Activated CD4-positive, alpha-beta memory T cell treated with anti-CD3 and anti-CD28 coated beads for 36 hours (primary cell): ENCODE measurements at places on chromosomes 3 and 15.

DNA sequence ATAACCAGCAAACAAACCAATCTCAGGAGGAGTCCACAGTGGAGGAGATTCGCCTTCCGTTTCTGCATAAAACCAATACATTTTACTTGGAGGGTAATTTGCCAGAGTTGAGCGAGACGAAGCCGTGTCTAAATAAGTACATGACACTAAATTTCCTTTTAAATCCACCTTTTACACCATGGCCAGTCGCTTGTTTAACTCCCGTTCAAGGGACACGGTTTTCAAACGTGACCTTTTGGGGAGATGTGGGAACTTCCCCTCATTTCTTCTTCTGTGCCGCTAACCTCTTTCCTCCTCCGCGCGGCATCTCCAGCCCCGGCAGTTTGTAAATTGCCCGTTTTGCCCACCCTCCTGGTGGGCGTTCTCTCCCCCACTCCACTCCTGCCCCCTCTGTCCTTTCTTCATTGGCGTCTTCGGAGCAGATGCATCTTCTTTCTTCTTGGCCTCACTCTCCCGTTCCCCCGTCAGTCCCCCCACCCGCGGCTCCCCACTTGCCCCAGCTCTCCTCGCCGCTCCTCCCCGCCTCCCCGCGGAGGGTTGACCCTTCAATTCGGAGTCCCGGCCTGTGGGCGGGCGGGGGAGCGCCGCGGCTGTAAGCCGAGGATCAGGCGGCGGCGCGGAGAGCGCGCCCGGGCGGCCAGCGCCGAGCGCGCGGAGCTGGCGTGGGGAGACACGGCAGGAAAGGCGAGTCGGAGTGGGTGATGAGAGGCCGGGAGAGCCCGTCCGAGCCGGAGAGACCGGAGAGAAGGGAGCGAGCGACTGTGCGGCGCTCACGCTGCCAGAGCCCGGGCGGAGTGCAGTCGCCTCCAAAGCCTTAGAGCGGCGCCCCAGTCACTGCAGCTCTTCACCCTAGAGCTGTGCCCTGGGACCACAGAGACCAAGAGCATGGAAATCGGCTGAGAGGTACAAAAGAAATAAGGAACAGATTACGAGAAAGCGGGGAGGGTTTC, at the start of gene NLGN1:
TSS of gene NLGN1 (plus strand) at position 584 of the 950 bp plus-strand sequence.
- no peak for DNase-seq

- DNase-seq = no peak
These were observed 40.4 kb downstream of the ACSBG1 start for GRCh38 chr15:78193731-78194567.

GRCh38 chr3:53426918-53427317, 67.5 kb upstream of the CACNA1D start:
- no peak for DNase-seq

DNA sequence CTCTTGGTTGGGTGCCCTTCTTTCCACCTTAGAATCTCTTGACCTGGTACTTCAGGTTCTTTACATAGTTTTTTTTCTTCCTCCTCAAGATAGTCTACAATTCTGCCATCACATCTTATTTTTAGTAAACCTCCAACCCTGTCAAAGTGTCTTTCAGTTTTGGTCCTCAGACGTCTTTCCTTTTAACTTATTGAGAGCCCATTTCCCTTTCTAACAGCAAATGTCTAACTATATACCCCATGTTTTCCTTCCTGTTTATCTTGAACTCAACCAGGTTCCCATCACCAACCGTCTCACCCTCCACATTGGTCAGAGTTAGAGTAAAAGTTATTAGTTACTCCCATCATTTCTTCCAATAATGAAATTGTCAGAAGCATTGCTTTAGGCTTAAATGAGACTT, 10.4 kb downstream of the KBTBD12 start:
- DNase-seq = no peak
